ENCODE measurements at places on chromosomes 2 and 18.

DNA sequence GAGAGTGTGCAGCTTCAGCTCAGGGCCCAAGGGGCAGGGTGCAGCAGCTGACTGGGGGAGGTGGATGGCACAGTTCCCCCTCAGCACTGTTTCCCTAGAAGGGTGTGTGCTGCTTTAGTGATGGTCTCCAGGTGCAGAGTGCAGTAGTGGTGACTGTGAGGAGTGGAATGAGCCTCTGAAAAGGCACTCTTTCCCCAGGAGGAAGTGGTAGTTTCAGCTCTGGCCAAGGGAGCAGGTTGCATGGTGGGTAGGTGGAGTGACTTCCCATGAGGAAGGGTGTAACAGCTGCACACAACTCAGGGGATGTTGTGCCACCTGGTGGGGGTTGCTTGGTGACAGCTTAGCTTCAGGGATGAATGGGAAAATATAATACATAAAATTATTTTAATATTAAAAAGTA, 251.5 kb upstream of the NXPH2 start:
- H3K4me1 ChIP-seq: no peaks in the 10 kb centered on the region
- H3K27me3 ChIP-seq: no peaks in the 10 kb centered on the region
- no peaks in the 10 kb centered on the region for H3K36me3 ChIP-seq
- no peak for DNase-seq
- no peak overlapping the region for H3K4me3 ChIP-seq

GRCh38 chr2:173216668-173217067, 138.0 kb upstream of the CDCA7 start:
- H3K27ac ChIP-seq: no peak overlapping the region
- no peak for DNase-seq
- H3K27me3 ChIP-seq: no peaks in the 10 kb centered on the region
- peaks cover 16% of the 10 kb centered on the region for H3K4me1 ChIP-seq
- no peak overlapping the region for H3K4me3 ChIP-seq
- no peaks in the 10 kb centered on the region for H3K36me3 ChIP-seq

DNA sequence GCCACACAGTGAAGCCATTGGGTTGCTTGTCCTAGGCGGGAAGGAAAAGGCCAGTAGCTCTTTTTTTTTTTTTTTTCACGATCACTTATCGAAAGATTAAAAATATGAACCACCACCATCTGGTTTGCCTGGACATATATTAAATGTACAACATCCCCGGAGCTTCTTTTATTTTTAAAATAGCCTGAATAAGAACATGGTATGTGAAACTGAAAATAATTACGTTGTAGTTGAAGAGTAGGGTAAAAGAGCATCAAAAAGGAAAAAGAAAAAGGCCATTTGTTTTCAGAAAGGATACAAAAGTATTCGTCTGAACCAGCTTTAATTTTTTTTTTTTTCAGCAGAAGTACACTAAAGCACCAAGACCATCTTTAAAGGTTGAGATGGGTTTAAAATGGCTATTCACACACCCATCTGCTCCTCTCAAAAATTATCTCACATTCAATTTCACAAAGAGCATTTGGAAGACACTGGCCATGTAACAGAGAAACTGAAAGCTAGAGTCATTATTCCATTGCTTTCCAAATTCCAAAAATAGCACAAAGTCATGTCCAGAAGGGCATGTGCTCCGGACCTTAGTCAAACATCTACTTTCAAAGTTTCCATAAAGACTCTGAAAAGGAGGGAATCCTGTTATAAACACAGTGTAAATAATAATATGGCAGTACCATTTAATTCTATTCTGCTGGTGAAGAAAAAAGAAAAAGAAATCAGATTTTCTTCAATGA, 82.9 kb downstream of the SCN3A start:
- no peaks in the 10 kb centered on the region for H3K27me3 ChIP-seq
- H3K27ac ChIP-seq: no peak overlapping the region
- no peaks in the 10 kb centered on the region for H3K36me3 ChIP-seq
- no peak for DNase-seq
- no peak overlapping the region for H3K4me3 ChIP-seq
- H3K4me1 ChIP-seq: no peaks in the 10 kb centered on the region

DNA sequence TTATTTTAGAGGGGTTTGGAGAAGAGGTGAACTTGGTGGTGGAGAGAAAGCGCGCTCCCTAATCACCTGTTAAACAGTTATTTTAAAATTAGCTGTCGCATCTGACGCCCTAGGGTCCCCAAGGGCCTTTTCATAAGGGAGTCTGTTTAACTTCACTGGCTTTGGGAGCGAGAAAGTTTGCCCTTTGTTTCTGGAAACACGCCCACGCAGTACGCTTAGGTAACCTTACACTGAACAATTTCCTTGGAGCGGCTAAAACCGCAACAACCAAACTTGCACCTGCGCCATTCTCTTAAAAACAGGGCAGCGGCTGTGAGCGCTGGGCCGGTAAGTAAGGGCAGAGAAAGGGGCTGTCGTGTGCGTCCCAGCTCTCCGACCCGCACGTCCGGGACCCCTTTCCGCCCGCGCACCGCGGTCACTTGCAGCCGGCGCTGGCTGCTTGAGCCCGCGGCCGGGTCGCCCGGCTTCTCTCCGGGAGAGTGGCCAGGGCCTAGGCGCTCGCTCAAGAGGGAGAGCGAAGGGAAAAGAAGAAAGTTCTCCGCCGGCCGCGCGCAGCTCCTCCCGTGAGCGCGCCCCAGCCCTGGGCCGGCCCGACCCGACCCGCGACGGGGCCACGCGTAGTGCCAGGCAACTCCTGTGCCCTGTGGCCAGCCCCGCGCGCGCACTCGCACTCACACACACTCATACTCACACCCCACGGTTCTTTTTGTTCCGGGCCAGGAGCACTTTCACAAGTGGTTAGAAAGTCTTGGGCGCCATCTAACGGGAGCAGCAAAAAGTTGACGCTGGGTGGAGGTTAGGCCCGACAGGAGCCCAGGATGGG, 19.2 kb downstream of the POU3F3 start:
- H3K4me1 ChIP-seq: peaks cover 8% of the 10 kb centered on the region
- H3K27me3 ChIP-seq: peaks cover 23% of the 10 kb centered on the region
- no peak overlapping the region for H3K27ac ChIP-seq
- peak; percentile 69 for DNase-seq
- H3K36me3 ChIP-seq: no peaks in the 10 kb centered on the region
- peak overlapping the region; percentile 5 for H3K4me3 ChIP-seq

- H3K36me3 ChIP-seq: peaks cover 7% of the 10 kb centered on the region
- no peak for DNase-seq
- H3K27me3 ChIP-seq: no peaks in the 10 kb centered on the region
- no peak overlapping the region for H3K4me3 ChIP-seq
- no peak overlapping the region for H3K27ac ChIP-seq
- H3K4me1 ChIP-seq: no peaks in the 10 kb centered on the region
These were observed 19.8 kb downstream of the PIK3C3 start for GRCh38 chr18:41974796-41975201.

- H3K36me3 ChIP-seq: no peaks in the 10 kb centered on the region
- H3K4me3 ChIP-seq: no peak overlapping the region
- H3K4me1 ChIP-seq: no peaks in the 10 kb centered on the region
- H3K27ac ChIP-seq: no peak overlapping the region
- H3K27me3 ChIP-seq: no peaks in the 10 kb centered on the region
These were observed 428.5 kb upstream of the CNTNAP5 start for GRCh38 chr2:123596621-123597020.

DNA sequence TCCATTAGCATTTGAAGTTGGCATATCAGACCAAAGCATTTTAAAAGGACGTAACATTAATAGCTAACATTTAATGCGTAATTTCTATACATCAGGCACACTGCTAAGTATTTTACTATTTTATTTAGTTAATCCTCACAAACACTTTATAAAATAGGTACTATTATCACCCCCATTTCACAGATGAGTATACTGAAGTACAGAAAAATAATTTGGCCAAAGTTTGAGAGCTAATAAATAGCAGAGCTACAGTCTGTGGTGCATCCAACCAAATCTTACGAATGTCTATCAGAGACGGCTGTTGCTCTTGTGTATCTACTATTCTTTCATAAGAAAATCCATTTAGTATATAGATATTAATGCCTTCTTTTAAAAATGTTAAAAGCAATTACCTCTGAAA, 11.9 kb downstream of the TYW5 start:
- H3K27ac ChIP-seq: no peak overlapping the region
- no peaks in the 10 kb centered on the region for H3K27me3 ChIP-seq
- H3K36me3 ChIP-seq: peaks cover 22% of the 10 kb centered on the region

DNA sequence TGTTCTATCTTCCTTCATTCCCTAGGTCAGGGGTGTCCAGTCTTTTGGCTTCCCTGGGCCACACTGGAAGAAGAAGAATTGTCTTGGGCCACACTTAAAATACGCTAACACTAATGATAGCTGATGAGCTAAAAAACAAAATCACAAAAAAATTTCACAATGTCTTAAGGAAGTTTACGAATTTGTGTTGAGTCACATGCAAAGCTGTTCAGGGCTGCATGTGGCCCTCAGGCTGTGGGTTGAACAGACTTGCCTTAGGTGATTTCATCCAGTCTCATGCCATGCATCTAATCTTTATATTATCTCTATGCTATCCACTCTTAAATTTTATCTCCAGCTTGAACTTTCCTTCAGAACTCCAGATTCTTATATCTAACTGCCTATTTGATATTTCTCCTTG, 80.1 kb downstream of the CCDC85A start:
- H3K4me3 ChIP-seq: no peak overlapping the region
- no peak for DNase-seq
- no peaks in the 10 kb centered on the region for H3K27me3 ChIP-seq
- no peak overlapping the region for H3K27ac ChIP-seq

DNA sequence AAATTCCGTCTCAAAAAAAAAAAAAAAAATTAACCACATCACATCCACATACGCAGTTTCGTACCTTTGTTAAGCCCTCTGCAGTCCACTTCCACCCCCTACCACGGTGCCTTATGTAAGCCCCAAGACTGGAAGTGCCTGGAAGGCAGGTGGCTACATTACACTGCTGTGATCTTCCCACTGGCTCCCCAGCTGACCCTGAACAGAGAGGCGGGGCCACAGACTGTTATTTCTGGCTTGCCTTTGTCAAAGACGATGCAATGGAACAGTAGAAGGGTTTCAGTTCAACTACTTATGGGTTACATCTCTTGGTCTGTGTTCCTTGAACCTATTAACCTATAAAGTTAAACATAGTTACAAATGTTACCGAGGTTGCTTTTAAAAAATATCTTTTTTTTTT, 15.7 kb upstream of the COX7A2L start:
- no peaks in the 10 kb centered on the region for H3K27me3 ChIP-seq
- no peak overlapping the region for H3K27ac ChIP-seq
- no peaks in the 10 kb centered on the region for H3K4me1 ChIP-seq
- no peaks in the 10 kb centered on the region for H3K36me3 ChIP-seq
- no peak overlapping the region for H3K4me3 ChIP-seq
- DNase-seq: no peak

DNA sequence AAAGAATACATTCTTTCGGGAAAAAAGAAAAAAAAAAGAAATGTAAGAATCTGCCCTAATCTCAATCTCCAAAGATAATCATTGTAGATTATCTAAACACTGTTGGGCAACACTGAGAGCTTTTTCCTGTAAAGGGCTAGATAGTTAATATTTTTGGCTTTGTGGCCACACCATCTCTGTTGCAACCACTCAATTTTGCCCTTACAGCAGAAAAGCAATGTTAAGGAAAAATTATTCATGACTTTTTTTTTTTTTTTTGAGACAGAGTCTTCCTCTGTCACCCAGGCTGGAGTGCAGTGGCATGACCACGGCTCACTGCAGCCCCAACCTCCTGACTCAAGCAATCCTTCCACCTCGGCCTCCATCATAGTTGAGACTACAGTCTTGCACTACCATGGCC, 17.3 kb upstream of the FZD5 start:
- no peak overlapping the region for H3K27ac ChIP-seq
- no peak overlapping the region for H3K4me3 ChIP-seq
- no peak for DNase-seq
- H3K27me3 ChIP-seq: no peaks in the 10 kb centered on the region
- peaks cover 5% of the 10 kb centered on the region for H3K4me1 ChIP-seq

- no peaks in the 10 kb centered on the region for H3K27me3 ChIP-seq
- no peaks in the 10 kb centered on the region for H3K4me1 ChIP-seq
- no peaks in the 10 kb centered on the region for H3K36me3 ChIP-seq
- DNase-seq: no peak
These were observed 54.9 kb downstream of the NYAP2 start for GRCh38 chr2:225454412-225454811.

- H3K27me3 ChIP-seq: no peaks in the 10 kb centered on the region
- H3K4me1 ChIP-seq: no peaks in the 10 kb centered on the region
- H3K27ac ChIP-seq: peak overlapping the region; percentile 28
- DNase-seq: peak; percentile 26
- no peak overlapping the region for H3K4me3 ChIP-seq
These were observed 26.3 kb downstream of the MRPL35 start for GRCh38 chr2:86225581-86225980.

- H3K4me1 ChIP-seq: no peaks in the 10 kb centered on the region
- H3K4me3 ChIP-seq: no peak overlapping the region
- DNase-seq: no peak
- H3K27me3 ChIP-seq: no peaks in the 10 kb centered on the region
These were observed 91.5 kb downstream of the EN1 start for GRCh38 chr2:118755901-118756300.

GRCh38 chr2:28185891-28186290, 206.8 kb upstream of the FOSL2 start:
- H3K4me3 ChIP-seq: no peak overlapping the region
- no peaks in the 10 kb centered on the region for H3K27me3 ChIP-seq
- no peak overlapping the region for H3K27ac ChIP-seq
- no peak for DNase-seq
- H3K4me1 ChIP-seq: no peaks in the 10 kb centered on the region
- no peaks in the 10 kb centered on the region for H3K36me3 ChIP-seq

DNA sequence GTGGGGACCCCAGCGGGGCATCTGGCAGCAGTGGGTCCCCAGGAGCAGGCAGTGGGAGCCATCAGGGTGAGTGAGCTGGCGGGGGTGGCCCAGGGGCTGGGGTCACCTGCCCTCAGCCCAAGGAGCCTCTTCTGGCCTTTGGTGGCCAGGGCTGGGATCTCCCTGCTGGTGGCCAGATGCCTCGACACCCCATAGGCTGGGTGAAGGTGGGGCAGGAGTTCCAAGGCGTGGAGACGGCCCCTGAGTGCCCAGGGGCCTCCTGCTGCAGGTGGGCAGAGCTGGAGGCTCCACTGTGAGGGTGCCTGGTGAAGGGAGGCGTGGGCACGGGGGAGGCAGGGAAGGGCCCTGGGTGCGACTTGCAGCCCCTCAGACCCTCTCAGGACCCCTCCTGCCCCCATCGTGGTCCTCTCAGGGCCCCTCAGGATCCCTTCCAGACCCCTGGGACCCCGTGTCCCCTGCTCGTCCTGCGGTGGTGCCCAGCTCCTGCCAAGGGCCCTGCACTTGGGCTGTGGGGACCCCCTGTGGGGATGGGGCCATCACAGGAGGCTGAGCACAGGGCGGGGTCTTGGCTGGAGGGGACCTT, 5.0 kb upstream of the GPR35 start:
- H3K4me1 ChIP-seq: peaks cover 16% of the 10 kb centered on the region
- H3K36me3 ChIP-seq: no peaks in the 10 kb centered on the region
- H3K4me3 ChIP-seq: no peak overlapping the region

GRCh38 chr18:26370037-26370436, 143.8 kb downstream of the TAF4B start:
- no peaks in the 10 kb centered on the region for H3K36me3 ChIP-seq
- no peaks in the 10 kb centered on the region for H3K27me3 ChIP-seq
- H3K4me1 ChIP-seq: no peaks in the 10 kb centered on the region
- no peak for DNase-seq
- no peak overlapping the region for H3K4me3 ChIP-seq
- no peak overlapping the region for H3K27ac ChIP-seq

- no peaks in the 10 kb centered on the region for H3K4me1 ChIP-seq
- no peak overlapping the region for H3K4me3 ChIP-seq
- no peak for DNase-seq
- H3K36me3 ChIP-seq: no peaks in the 10 kb centered on the region
- peaks cover 2% of the 10 kb centered on the region for H3K27me3 ChIP-seq
These were observed 292.4 kb downstream of the TRIB2 start for GRCh38 chr2:13009027-13009642.

Data from thyroid gland (tissue), 4 donors.